ENCODE measurements at places on chromosomes 3 and 15. TPM values are rescaled to one million over a fixed set of nuclear protein-coding genes. Genes with fewer than 3 reads are reported as not detected.

The ALDH1A3 gene
- polyA plus RNA-seq: 23.8 TPM

- H3K4me1 ChIP-seq: peaks cover 2% of the 10 kb centered on the region
- no peak overlapping the region for H3K4me3 ChIP-seq
- H3K27ac ChIP-seq: no peak overlapping the region
- no peaks in the 10 kb centered on the region for H3K27me3 ChIP-seq
These were observed 104.4 kb downstream of the FMN1 start for GRCh38 chr15:33089878-33090757.

DNA sequence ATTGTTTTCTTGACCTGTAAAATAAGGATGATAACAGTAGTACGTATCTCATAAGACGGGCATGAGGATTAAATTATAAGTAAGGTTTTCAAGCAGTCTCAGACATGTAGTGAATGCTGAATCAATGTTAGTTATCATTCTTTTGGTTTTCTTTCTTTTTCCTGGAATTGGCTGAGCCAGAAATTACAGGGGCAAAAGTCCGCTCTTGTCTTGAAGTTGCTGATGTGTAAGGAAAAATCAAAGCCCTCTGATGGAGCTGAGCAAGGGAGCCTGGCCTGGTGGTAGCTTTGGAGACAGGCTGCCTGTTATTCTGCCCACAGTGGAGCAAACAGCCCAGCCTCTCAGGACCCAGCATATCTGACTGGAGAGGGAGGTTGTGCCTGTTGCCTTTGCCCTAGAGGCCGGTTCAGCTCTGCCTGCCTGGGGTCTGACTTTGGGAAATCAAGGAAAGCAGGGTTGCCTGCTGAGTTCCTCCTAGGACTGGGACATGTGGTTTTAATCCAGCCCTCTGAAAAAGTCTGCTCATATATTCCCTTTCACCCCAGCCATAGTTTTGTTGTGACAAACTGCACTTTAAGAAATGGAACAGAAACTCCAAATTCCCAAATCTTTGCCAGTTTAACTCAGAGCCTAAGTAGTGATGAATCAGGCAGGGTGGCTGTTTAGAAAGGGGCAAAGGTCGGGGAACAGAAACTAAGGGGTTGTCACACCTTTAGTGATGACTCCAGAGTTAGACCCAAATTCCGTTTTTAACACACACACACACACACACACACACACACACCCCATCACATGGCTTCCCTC lies 40.1 kb downstream of the GASK1A start:
- no peaks in the 10 kb centered on the region for H3K27me3 ChIP-seq
- no peaks in the 10 kb centered on the region for H3K36me3 ChIP-seq
- peak; percentile 75 for DNase-seq
- no peak overlapping the region for H3K4me3 ChIP-seq
- peak overlapping the region; percentile 75 for H3K27ac ChIP-seq

The PLSCR2 gene
- polyA plus RNA-seq: 0.79 TPM

The SERPINI2 gene
- polyA plus RNA-seq: 0.09 TPM

The MELTF gene
- polyA plus RNA-seq: 414 TPM

GRCh38 chr15:76150971-76151598 lies 91.3 kb downstream of the TMEM266 start:
- DNase-seq: peak; percentile 48
- no peak overlapping the region for H3K27ac ChIP-seq
- no peaks in the 10 kb centered on the region for H3K36me3 ChIP-seq
- H3K4me1 ChIP-seq: no peaks in the 10 kb centered on the region
- no peak overlapping the region for H3K4me3 ChIP-seq
- peaks cover 27% of the 10 kb centered on the region for H3K27me3 ChIP-seq

- no peaks in the 10 kb centered on the region for H3K36me3 ChIP-seq
- peaks cover 20% of the 10 kb centered on the region for H3K4me1 ChIP-seq
- no peak for DNase-seq
- H3K27me3 ChIP-seq: no peaks in the 10 kb centered on the region
- no peak overlapping the region for H3K4me3 ChIP-seq
- no peak overlapping the region for H3K27ac ChIP-seq
These were observed 70.9 kb downstream of the IGF1R start for GRCh38 chr15:98719137-98719740.

- H3K36me3 ChIP-seq: no peaks in the 10 kb centered on the region
- H3K4me1 ChIP-seq: no peaks in the 10 kb centered on the region
- DNase-seq: no peak
These were observed 183.4 kb downstream of the GOLGA6L6 start for GRCh38 chr15:20358066-20358778.

DNA sequence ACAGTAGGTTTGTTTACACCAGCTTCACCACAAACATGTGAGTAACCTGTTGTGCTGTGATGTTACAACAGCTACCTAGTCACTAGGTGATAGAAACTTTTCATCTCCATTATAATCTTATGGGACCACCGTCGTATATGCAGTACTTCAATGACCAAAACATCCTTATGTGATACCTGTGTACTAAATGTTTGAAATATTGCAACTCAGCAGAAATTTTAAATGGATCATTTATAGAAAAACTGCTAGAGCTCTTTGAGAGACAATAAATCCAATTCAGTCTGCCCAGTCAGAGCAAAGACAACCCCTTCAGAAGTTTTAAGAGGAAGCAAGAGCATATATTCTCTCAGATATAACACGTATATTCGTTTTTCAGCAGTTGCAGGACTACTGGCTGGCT lies 73.4 kb downstream of the THBS1 start:
- DNase-seq: no peak
- no peak overlapping the region for H3K4me3 ChIP-seq
- H3K36me3 ChIP-seq: no peaks in the 10 kb centered on the region
- H3K27ac ChIP-seq: no peak overlapping the region

GRCh38 chr3:129651435-129652202 lies 45.1 kb upstream of the PLXND1 start:
- H3K4me3 ChIP-seq: no peak overlapping the region
- no peak for DNase-seq
- peaks cover 18% of the 10 kb centered on the region for H3K36me3 ChIP-seq
- H3K27me3 ChIP-seq: no peaks in the 10 kb centered on the region

DNA sequence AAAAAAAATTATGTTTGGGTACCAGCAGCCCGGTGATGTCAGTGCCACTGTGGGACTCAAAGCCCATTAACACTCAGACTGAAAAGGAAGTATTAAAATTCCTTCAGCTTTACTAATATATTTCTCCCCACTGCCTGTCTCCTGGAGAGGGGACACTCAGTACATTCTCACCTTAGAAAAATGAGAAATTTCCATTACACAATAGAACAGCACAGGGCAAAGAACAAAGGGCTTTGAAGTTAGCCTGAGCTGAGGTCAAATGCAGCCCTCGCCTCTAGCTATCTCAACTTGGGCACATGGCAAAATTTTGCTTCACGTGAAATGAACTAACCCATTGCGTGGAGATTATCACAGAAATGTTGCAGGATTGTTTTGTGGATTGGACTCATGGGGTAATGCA lies 80.8 kb downstream of the RARB start:
- H3K4me1 ChIP-seq: no peaks in the 10 kb centered on the region
- no peak overlapping the region for H3K27ac ChIP-seq
- no peaks in the 10 kb centered on the region for H3K27me3 ChIP-seq
- DNase-seq: no peak
- H3K36me3 ChIP-seq: peaks cover under 1% of the 10 kb centered on the region

The OR4F15 gene
- polyA plus RNA-seq: not detected

The PXK gene
- 17.2 TPM for polyA plus RNA-seq

GRCh38 chr3:15269091-15269989 lies 63.0 kb downstream of the SH3BP5 start:
- no peaks in the 10 kb centered on the region for H3K4me1 ChIP-seq
- H3K27ac ChIP-seq: no peak overlapping the region
- no peaks in the 10 kb centered on the region for H3K27me3 ChIP-seq
- H3K4me3 ChIP-seq: no peak overlapping the region
- no peaks in the 10 kb centered on the region for H3K36me3 ChIP-seq
- no peak for DNase-seq

GRCh38 chr3:168883145-168883544 lies 780.4 kb downstream of the MECOM start:
- H3K27ac ChIP-seq: no peak overlapping the region
- no peaks in the 10 kb centered on the region for H3K27me3 ChIP-seq
- H3K4me1 ChIP-seq: peaks cover 8% of the 10 kb centered on the region
- no peak for DNase-seq

DNA sequence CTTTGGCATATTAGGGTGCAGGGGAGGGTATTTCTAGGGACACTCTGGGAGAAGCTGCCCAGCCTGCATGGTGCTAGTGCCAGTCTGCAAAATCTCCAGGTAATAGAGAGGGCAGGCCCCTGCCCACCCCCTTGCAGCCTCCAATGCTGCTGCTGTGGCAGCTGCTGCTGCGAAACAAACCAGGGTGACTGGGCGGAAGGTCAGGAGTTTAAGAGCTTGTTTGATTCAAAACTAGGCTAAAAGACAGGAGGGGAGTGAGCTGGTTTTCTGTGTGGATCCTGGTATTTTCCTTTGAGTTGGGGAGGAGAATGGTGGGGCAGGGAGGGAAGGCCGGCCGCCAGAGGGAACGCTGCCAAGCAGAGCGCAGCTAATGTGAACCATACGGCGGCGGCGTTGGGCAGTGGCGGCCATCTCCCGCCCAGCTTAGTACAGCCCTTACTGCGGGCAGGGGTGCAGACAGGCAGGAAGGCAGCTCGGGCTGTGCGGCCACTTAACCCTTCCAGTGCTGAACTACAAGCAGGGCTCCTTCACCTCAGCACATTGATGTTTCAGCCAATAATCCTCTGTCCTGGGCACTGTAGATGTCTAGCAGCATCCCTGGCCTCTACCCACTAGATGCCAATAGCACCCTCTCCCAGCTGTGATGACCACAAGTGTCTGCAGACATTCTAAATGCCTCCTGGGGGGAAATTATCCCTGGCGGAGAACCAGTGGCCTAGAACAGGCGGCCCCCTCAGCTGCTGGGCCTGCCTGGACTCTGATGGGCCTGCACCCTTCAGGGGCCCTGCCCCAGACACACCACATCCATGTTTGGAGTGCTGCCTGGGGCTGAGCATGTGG lies 125.7 kb downstream of the EEFSEC start:
- no peak overlapping the region for H3K4me3 ChIP-seq
- H3K27ac ChIP-seq: peak overlapping the region; percentile 17
- peaks cover 25% of the 10 kb centered on the region for H3K36me3 ChIP-seq
- H3K4me1 ChIP-seq: peaks cover 20% of the 10 kb centered on the region
- DNase-seq: peak; percentile 49
- no peaks in the 10 kb centered on the region for H3K27me3 ChIP-seq

- H3K36me3 ChIP-seq: no peaks in the 10 kb centered on the region
- no peak overlapping the region for H3K4me3 ChIP-seq
- no peak overlapping the region for H3K27ac ChIP-seq
- DNase-seq: no peak
- no peaks in the 10 kb centered on the region for H3K4me1 ChIP-seq
- H3K27me3 ChIP-seq: no peaks in the 10 kb centered on the region
These were observed 10.0 kb upstream of the USP3 start for GRCh38 chr15:63494408-63494807.

The NR1I2 gene
- 89.1 TPM for polyA plus RNA-seq
